ENCODE measurements at places on chromosomes 12 and 14.
A peak's percentile ranks its signal among the peaks of the same experiment; 100 is the strongest.

DNA sequence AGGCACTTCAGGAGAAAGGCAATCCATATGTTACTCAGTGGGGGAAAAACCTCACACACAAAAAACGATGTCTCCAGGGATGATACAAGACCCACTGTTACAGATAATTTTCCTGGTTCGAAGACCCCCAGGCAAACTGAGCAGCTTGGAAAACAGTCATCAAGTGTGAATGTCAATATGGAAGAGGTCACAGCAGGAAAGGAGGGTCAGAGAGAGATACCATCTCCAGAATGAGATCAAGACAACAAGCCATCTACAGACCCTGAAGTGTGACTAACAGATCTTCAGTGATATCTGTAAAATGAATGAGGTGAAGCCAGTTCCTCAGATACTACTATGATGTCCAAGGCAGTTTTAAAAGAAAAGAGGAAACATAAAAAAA, 28.6 kb downstream of the GNS start:
- DNase-seq = no peak

DNA sequence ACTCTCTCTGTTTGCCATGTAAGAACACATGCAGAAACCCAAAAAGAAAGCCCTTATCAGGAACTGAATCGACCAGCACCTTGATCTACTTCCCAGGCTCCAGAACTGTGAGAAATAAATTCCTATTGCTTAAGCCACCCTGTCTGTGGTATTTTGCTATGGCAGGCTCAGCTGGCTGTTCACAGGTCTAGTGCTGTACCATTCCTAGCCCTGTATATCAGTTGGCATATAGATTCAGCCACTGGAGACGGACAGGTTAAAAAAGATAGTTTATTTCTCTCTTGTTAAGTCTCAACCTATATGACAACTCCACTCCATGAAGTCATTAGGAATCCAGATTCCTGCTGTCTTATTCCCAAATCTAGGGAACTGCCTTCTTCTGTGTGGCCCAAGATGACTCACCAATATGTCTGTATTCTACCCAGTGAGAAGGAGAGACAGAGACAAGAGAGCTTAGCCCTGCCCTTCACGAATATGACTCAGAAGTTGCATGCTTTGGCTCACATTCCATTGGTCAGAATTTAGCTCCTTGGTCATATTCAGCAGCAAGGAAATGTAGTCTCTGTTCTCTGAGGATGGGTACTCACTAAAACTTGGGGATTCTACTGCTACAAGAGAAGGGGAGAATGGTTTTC, 57.0 kb downstream of the PLEKHG7 start:
- no peak for DNase-seq

DNA sequence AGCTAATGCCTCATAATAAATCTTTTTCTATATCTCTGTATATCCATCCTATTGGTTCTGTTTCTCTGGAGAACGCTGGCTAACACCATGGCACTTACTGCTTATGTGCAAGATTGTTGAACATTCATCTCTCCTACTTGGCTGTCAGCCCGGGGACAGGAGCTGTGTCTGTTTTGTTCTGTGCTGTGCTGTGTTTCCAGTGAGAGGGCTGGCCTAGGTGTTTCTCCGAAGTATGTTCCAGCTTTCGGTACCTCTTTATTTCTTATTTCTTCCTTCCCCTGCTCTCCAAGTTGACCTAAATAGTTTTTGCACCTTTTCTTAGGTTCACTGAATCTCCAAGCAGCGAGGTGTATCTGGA, 18.8 kb upstream of the NR4A1 start:
- DNase-seq = no peak

DNA sequence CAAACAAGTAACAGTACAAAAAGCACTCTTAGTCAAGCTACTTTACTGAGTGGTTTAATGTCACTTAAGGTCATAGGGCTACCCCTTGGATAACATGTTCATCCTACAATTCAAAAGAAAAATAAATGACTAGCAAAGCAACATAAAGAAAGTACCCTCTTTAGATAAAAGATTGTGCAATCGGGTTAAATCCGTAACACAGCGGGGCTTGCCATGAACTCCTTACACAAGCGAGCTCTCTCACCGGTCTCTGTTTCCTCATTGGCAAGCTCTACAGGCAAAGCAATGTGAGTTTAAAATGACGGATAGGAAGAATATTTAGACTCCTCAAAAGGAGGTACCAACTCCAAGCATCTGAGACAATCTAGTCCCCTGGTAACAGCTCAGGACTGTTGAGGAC, 140.6 kb downstream of the EGLN3 start:
- DNase-seq = no peak

DNA sequence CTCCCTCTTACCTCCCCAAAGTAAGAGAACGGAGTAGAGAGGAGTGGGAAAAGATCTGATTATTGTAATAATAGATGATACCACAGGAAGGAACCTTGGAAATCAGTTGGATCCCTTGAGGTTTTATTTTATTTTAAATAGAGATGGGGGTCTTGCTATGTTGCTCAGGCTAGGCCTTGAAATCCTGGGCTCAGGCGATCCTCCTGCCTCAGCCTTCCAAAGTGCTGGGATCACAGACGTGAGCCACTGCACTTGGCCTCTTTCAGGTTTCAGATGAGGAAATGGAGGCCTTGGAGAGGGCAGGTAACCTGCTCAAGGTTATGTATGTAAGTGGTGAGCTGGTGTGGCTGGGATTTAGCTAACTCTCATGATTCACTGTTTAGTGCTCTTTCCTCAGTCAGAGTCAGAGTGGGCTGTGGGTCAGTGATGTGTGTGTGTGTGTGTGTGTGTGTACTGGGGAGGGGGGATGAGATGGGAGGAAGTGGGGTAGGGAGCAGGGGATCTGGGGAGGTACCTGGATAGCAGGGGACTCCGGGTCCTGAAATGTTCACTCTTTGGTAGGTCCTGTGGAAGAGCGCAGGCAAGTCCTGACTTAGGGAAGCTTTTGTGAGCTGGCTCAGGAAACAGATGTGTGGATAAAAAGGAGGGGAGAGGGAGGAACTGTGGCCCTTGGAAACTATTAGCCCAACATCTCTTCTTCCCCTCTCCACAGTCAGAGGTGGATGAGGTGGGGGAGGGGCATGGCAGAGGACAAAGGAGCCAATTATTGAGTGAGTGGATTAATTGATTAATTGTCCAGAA, 4.7 kb upstream of the CISTR start:
- DNase-seq = no peak

GRCh38 chr14:21106498-21107282, 5.8 kb downstream of the TMEM253 start:
- peak; percentile 68 for DNase-seq

DNA sequence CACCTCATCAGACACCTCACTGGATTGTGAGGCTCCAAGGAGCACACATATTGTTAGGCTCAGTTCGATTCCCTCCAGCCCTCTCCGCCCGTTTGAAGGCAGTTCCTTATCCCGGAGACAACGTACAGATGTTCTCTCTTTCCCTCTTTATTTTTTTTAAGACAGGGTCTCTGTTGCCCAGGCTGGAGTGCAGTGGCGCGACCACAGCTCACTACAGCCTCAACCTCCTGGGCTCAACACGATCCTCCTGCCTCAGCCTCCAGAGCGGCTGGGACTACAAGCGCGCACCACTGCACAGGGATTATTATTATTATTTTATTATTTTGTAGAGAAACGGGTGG, 718 bp upstream of the TROAP start:
- no peak for DNase-seq

DNA sequence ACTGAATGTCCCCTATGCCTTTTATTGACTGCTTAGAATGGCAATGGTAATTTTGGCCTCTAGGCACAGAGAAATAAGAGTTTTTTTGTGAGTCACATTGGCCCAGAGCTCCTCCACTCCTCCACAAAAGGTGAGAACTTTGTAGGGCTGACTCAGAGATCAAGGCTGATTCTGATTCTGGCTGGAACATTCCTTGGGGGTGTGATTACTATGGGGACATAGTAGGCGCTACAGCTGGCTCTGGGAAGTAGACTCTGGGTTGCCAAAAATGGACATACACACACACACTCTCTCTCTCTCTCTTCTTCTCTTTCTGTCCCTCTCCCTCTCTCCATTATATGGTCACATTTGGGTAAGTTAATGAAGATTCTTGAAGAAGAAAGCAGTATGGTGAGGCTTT, 174.6 kb upstream of the DDHD1 start:
- no peak for DNase-seq

- DNase-seq = no peak
Observed at GRCh38 chr12:65443038-65443437, 164.6 kb downstream of the MSRB3 start.

- DNase-seq = no peak
Observed at GRCh38 chr12:38269897-38270296, 46.7 kb upstream of the ALG10B start.

DNA sequence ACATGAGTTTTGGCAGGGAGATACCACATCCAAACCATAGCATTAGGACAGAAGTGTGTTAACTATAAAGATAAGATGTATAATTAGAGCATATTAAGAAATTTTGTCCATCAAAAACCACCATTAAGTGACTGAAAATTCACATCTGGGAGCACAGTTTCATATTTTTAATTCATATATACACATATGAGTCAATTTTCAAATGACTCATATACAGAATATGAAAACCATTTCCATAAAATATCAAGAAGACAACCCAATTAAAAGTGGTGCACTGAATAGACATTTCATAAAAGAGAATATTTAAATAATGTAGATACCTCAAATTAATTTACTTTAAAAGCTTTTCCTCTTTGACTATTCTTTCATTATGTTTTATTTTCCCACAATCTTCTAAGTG, 25.3 kb downstream of the MUCL1 start:
- no peak for DNase-seq

DNA sequence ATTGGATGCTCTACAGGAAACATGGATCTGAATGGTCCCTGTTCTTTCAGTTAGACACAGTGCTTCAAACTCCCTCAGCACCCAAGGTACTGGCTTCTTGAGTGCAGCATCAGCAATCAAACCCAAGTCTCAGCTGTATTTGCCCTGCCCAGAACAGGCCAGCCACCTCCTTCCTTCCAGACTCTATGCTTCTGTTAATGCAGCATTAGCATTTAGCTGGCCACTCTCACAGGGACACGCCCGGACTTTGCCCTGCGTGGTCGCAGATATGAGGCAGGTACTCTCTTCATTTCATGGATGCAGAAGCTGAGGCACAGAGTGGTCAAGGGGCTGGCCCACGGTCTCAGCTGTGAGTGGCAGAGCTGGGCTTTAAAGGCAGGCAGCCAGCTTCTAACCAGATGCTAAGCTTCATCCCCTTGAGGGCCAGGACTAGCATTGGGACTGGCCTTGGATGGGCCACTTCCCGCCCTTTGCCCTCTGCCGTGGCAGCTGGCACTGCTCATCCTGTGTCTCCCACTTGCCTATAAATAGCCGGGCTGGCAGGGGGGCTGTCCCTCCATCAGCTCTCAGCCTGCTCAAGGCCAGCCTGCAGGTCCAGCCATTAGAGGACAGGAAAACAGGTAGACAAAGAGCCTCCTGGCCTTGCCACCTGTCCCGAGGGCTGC, 1.5 kb upstream of the SLC25A47 start:
- DNase-seq = no peak

- no peak for DNase-seq
Observed at GRCh38 chr12:6631549-6631961, 4.2 kb downstream of the LPAR5 start.

GRCh38 chr12:67989184-67989920, at the start of gene IFNG-AS1:
Gene IFNG-AS1 (plus strand): TSS chr12:67989447.
- no peak for DNase-seq

GRCh38 chr12:104750061-104750460, 208.0 kb downstream of the SLC41A2 start:
- no peak for DNase-seq

All from activated CD4-positive, alpha-beta T cell treated with anti-CD3 and anti-CD28 coated beads for 1 hour (primary cell).